ENCODE measurements at places on chromosomes 7 and 10.
A peak's percentile ranks its signal among the peaks of the same experiment; 100 is the strongest.

- no peak for DNase-seq
Measured at GRCh38 chr10:109962247-109962646, 38.9 kb upstream of the XPNPEP1 start.

GRCh38 chr10:86868353-86868752 is 89.1 kb downstream of the MMRN2 start:
- peak; percentile 2 for DNase-seq

DNA sequence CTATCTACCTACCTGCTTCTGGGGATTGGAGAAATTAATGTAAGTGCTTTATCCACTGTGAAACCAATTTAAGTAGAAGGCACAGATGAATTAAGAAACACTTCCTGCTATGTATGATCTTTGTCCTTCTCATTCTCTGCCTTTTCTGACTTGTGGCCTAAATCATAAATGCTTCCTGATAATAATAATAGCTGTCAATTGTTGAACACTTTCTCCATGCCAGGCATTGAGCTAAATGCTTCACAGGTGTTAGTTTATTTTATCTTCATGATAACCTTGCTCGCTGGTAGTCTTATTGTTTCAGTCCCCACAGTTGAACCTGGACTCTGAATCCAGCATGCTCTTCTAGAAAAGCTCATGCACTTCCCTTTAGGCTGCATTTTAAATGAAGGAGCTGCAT is 75.4 kb downstream of the CHN2 start:
- DNase-seq = no peak

- DNase-seq = no peak
Measured at GRCh38 chr10:61342858-61343572, 110.2 kb downstream of the TMEM26 start.

DNA sequence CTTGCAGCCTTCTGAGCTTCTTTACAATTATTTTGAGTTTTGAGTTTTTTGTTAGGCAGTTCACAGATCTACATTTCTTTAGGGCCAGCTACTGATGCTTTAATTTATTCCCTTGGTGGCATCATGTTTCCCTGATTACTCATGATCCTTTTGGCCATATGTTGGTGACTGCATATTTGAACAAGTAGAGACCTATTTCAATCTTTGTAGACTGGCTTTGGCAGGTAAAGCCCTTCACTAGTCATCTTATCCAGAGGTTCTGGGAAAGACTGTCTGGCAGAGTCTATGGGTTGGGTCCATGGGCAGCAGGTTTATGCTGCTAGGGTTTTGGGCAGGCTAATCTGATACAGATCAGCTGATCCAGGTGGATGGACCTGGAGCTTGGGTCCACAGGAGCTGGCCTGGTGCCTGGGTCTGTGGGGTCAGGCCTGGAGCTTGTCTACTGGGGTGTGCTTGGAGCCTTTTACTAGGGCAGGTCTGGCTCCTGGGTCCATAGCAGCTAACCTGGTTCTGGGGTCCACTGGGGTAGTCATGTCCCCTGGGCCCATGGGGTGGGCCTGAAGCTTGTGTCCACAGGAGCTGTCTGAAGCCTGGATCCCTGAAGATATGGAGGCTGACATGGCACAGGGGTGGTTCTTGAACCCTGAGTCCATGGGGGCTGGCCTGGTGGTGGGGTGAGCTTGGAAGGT is 72.7 kb downstream of the GPR85 start:
- no peak for DNase-seq

GRCh38 chr7:107877731-107878382 is 13.1 kb upstream of the DLD start:
- DNase-seq = no peak

- no peak for DNase-seq
Measured at GRCh38 chr10:75293446-75293820, 57.7 kb upstream of the COMTD1 start.

DNA sequence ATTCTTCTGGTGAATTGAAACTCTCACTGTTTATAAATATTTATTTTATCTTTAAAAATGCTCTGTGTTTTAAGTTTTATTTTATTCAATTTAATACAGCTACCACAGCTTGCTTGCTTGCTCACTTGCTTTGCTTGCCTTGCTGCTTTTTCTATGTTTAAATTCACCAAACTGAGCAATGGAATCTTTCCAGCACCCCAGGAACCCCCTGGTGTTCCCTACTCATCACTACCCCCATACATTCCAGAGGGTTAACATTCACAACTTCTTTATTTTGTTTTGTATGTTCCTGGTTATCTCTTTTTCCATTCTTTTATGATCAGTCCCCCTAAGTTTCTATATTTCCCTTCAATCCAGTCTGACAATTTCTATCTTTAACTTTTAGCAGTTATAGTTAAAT is 166.5 kb upstream of the COL1A2 start:
- no peak for DNase-seq

DNA sequence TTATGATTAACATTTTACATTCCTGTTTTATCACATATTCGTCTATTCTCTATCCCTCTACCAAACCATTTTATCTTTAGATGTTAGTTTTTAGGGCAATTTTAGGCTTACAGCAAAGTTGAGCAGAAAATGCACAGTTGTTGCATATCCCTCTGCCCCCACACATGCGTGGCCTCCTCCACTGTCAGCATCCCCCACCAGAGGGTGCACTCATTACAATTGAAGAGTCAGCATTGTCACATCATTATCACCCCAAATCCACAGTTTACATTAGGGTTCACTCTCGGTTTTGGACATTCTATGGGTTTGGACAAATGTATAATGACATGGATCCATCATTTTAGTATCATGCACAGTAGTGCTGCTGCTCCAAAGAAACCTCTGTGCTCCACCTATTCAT is 86.4 kb downstream of the WDR37 start:
- DNase-seq = no peak

DNA sequence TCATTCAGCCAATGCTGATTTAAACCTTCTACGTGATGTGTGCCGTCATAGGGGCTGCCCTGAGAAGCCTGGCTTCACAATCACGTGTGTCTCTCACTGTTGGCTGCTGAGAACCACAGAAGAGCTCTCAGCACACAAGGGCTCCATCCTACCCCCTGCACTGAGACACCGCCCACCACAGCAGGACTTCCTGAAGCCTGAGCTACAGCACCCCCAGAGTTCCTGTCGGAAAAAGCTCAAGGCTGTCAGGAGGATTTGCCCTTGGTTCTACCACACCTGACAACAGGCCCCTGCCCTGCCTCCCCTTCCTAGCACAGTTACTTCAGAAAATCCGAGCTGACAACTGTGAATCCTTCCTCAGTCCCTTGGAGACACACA is 191.9 kb downstream of the MAD1L1 start:
- DNase-seq = peak; percentile 23

GRCh38 chr7:22173685-22174573 is 183.0 kb downstream of the RAPGEF5 start:
- no peak for DNase-seq

GRCh38 chr10:103139803-103140202 is 53.3 kb downstream of the NT5C2 start:
- no peak for DNase-seq

- no peak for DNase-seq
Measured at GRCh38 chr10:111836064-111836463, 347.5 kb downstream of the GPAM start.
